ENCODE measurements at places on chromosomes 3 and 15. TPM values are rescaled to one million over a fixed set of nuclear protein-coding genes. Genes with fewer than 3 reads are reported as not detected.

DNA sequence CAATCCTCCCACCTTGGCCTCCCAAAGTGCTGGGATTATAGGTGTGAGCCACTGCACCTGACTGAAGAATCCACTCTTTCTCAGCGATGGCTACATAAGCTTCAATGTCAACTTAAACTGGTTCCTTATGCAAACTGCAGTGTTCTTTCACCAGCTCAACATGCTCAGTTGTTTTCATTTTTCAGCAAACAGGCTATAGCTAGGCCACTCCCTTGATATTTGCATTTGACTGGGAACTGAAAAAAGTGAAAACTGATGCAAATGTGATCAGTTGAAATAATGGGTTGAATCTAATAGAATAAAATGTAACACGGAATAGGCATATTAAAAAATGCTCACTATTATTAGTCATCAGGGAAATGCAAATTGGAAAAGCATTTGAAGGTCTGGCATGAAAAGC lies 74.2 kb upstream of the GCNT3 start:
- H3K4me1 ChIP-seq = no peaks in the 10 kb centered on the region
- no peak for DNase-seq
- no peaks in the 10 kb centered on the region for H3K27me3 ChIP-seq
- no peaks in the 10 kb centered on the region for H3K36me3 ChIP-seq
- H3K27ac ChIP-seq = no peak overlapping the region

GRCh38 chr15:58260205-58260724 lies 122.1 kb downstream of the AQP9 start:
- H3K27me3 ChIP-seq = no peaks in the 10 kb centered on the region
- H3K36me3 ChIP-seq = no peaks in the 10 kb centered on the region
- no peak overlapping the region for H3K27ac ChIP-seq

DNA sequence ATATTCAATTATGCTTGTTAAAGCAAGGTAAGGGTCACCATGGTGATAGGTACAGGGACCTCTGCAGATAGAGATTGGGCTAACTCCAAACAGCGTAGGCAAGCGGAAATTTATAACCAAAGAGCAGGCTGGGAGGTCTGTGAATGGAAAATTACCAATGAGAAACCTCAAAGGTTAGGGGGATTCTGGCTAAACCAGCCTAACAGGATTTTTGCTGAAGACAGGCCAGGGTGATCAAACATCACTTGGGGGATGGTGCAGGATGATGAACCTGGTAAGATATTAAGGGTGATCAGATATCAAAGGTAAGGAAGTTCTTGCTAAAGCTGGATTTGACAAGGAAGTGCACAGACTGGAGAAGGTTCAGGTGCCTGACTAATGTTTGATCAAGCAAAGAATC lies 35.3 kb upstream of the SNRPN start:
- no peaks in the 10 kb centered on the region for H3K4me1 ChIP-seq
- H3K4me3 ChIP-seq = no peak overlapping the region
- H3K27ac ChIP-seq = no peak overlapping the region
- DNase-seq = no peak
- no peaks in the 10 kb centered on the region for H3K36me3 ChIP-seq

Gene MYRIP
- total RNA-seq = not detected

DNA sequence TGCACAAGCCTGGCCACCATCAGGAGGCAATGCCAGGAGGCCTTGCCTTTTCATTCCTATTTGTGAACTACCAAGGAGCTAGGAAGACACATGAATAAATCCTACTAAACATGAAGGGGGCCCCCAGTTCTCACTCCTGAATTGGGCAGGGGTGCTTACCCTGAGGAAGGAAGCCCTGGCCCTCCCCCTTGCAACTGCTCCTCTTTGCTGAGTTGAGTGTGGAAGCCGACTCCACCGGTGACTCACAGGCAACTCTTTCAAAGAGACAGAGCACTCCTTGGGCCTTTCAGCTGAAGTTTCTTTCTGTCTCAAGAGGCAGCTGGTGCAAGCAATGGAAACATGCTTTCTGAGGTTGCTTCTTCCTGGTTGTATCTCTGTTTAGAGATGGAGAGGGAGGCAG lies 1.7 kb downstream of the GABRG3 start:
- no peaks in the 10 kb centered on the region for H3K27me3 ChIP-seq
- H3K36me3 ChIP-seq = no peaks in the 10 kb centered on the region
- no peak overlapping the region for H3K4me3 ChIP-seq
- no peaks in the 10 kb centered on the region for H3K4me1 ChIP-seq
- DNase-seq = no peak
- H3K27ac ChIP-seq = no peak overlapping the region

DNA sequence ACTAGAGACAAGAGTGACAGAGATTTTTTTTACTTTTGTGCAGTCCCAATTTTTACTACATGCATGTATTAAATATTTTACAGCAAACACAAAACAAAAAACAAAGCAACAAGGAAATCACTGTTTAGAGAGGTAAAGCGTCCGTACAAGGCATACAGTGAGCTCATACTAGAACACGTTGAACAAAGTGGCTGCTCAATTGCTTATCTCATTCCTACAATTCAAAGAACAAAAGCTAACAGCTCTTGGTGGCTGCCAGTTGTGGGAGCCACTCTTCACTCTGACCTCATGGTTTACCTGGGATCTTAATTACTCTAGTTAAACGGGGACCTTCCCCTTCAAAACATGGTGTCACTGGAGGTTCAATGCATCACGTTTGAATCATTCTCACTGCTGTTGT lies 7.6 kb upstream of the ARHGEF26 start:
- H3K4me1 ChIP-seq = no peaks in the 10 kb centered on the region
- H3K27ac ChIP-seq = no peak overlapping the region
- H3K27me3 ChIP-seq = peaks cover 7% of the 10 kb centered on the region

- H3K27ac ChIP-seq = no peak overlapping the region
- H3K36me3 ChIP-seq = peaks cover 10% of the 10 kb centered on the region
- H3K27me3 ChIP-seq = no peaks in the 10 kb centered on the region
- no peak for DNase-seq
- peaks cover 43% of the 10 kb centered on the region for H3K4me1 ChIP-seq
Measured at GRCh38 chr3:197292083-197292646, 6.2 kb downstream of the DLG1 start.

GRCh38 chr3:172074586-172074985 lies 35.2 kb downstream of the FNDC3B start:
- H3K27me3 ChIP-seq = no peaks in the 10 kb centered on the region
- no peaks in the 10 kb centered on the region for H3K36me3 ChIP-seq
- H3K4me3 ChIP-seq = no peak overlapping the region
- no peak overlapping the region for H3K27ac ChIP-seq
- DNase-seq = no peak
- H3K4me1 ChIP-seq = no peaks in the 10 kb centered on the region

GRCh38 chr3:134564991-134565390 lies 79.1 kb downstream of the CEP63 start:
- no peaks in the 10 kb centered on the region for H3K4me1 ChIP-seq
- DNase-seq = no peak
- no peak overlapping the region for H3K4me3 ChIP-seq
- no peaks in the 10 kb centered on the region for H3K27me3 ChIP-seq
- H3K27ac ChIP-seq = no peak overlapping the region

GRCh38 chr3:181076558-181076957 lies 87.0 kb upstream of the DNAJC19 start:
- no peaks in the 10 kb centered on the region for H3K36me3 ChIP-seq
- H3K4me1 ChIP-seq = no peaks in the 10 kb centered on the region
- H3K27ac ChIP-seq = no peak overlapping the region
- no peak overlapping the region for H3K4me3 ChIP-seq
